ENCODE measurements at places on chromosomes 3 and 15. TPM values are rescaled to one million over a fixed set of nuclear protein-coding genes. Genes with fewer than 3 reads are reported as not detected.

DNA sequence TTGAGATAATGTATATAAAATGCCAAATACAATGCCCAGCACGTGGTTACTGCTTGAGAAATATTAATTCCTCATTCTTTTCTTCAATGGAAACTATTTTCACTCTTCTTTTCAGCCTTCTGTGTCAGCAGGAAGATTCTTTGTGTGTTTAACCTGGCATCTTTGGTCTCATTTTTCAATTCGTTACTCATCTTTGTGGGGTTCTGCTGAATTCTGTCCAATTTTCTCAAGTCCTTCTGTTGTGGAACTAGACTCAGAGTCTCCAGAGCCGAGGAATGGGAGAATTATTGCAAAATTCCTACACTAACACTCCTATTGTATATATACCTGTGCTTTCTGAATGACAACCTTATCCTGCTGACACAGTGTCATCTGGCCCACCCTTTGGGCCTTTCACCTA is 96.8 kb upstream of the RGMA start:
- no peak for DNase-seq

- no peak for DNase-seq
Observed at GRCh38 chr15:61084472-61084871, 144.6 kb downstream of the RORA start.

GRCh38 chr15:48427479-48427878 is 96.2 kb downstream of the DUT start:
- DNase-seq, result no peak

- no peak for DNase-seq
Observed at GRCh38 chr15:52150871-52151270, 38.3 kb upstream of the BCL2L10 start.

DNA sequence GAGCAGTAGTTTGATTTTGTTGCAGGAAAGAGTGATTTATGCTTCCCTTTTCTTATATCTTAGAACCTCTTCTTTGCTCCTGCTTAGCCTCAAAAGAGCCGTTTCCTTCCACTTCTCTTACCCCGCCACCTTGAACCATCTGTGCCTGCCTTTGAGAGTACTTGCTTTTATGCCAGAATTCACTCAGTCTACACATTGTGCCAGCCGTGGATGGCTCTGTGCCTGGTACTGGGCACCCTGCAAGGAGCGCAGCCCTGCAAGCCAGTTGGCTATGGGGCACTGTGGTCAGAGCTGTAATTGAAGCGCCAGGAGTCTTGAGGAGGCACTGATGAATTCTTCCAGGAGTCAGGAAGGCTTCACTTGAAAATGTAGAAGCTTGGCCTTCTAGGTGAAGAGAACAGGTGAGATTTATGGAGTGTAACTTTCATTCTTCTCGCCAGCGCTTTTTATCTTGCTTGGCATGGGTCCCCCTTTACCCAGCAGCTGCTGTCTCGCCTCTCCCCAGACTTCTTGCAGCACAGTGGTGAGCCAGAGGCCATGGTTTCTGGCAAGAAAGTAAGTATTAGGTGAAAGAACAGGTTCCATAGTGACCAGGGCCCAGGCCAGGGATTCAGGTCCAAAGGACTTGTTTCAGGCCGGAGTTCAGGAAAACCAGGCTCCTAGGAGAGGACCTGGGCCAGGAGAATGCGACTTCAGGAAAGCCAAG is 4.9 kb downstream of the TMED3 start:
- peak; percentile 50 for DNase-seq

DNA sequence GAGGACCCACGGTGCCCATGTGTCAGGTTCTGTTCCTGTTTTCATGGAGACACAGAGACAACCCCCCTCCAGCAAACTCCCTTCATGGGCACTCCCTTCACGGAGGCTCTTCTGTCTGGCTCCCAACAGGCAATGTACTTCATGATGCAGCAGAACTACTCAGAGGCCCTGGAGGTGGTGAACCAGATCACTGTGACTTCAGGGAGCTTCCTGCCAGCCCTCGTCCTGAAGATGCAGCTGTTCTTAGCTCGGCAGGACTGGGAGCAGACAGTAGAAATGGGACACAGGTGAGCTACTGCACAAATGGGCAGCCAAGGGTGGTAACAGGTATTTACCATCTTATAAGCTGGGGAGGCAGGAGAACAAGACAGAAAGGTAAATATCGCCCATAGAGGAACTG is 7.0 kb downstream of the TTC21A start:
- DNase-seq, result no peak

GRCh38 chr3:36926292-36926897 is 18.5 kb downstream of the TRANK1 start:
- DNase-seq, result no peak

GRCh38 chr15:94404733-94405283 is 173.4 kb downstream of the MCTP2 start:
- DNase-seq, result no peak

- DNase-seq, result no peak
Observed at GRCh38 chr15:87369269-87369668, 887.3 kb downstream of the NTRK3 start.

GRCh38 chr3:96466441-96466840 is 348.0 kb upstream of the EPHA6 start:
- DNase-seq, result no peak

DNA sequence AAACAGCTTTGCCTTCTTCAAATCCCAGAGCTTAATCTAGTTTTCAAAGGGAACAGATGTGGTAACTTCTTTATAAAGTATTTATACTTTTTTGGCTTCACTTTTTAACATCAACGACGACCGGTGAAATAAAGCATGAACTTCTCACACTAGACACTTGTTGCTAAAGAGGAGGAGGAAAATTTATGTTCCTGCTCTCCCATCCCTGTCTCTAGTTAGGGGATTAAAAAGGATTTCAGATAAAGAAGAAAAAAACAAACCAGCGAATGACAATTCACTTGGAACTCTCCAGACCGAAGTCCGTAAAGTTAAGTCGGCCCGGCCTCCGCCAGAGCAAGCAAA is 672 bp downstream of the NEDD4 start:
- DNase-seq, result no peak

GRCh38 chr15:62857411-62857853 is 185.1 kb upstream of the TPM1 start:
- no peak for DNase-seq

DNA sequence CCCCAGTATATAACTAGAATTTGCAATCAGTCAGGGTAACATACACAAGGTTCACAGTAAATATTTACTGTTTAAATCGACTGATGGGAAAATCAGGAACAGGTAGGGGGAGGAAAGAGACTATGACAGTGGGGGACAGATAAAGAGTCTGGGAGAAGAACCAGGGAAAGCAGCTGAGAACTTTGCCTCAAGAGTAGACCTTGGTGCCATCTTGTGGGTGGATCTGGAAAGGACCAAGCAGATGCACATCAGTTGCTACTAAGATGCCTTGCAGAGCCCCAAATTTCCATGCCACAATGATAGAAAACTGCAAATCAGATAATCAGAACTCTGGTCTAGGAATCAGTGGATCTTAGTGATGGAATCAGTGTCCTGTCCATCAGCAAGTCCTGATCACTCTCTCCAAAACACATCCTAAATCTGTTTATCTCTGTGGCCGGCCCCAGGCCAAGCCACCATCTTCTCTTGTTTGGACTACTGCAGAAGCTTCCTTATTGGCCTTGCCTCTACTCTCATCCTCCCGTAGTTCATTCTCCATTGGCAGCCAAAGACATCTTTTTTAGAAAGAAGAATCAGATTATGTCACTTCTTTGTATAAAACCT is 62.7 kb downstream of the PDE8A start:
- DNase-seq, result peak; percentile 50

DNA sequence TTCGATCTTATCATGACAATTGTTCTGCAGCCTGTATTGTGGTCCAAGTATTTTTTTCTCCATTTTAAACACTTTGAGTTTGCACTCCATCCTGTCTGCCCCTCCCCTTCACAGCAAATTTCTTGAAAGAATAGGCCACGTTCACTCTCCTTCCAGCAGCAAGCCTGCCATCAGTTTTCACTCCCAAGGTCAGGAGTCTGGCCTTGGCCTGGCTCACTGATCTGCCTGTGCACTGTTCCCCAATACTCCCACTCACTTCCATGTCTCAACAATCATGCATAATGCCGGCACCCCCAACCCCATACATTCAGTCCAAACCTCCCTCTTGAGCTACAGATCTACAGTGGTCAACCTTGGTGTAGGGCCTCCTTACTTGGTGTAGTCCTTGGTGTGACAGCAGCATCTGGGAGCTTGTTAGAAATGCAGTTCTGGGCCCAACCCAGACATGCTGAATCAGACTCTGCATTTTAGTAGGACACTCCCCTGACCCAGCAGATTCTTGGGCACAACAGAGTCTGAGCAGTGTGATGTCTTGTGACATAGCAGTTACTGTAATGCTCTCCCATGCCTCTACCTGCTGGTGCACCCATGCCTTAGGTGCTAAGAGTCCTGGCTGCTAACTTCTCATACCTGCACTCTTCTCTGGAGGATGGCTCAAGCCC is 58.3 kb upstream of the XCR1 start:
- DNase-seq, result no peak

- DNase-seq, result no peak
Observed at GRCh38 chr3:25784971-25785370, 1.7 kb upstream of the NGLY1 start.

UQCC5 gene
- 4.1 TPM for total RNA-seq

FGD5 gene
- total RNA-seq, result 2.7 TPM

MORC1 gene
- total RNA-seq, result 0.31 TPM

HES1 gene
- total RNA-seq, result 13.6 TPM

CAMP gene
- not detected for total RNA-seq
